ENCODE measurements at places on chromosomes 7 and 10.
A peak's percentile ranks its signal among the peaks of the same experiment; 100 is the strongest.

DNA sequence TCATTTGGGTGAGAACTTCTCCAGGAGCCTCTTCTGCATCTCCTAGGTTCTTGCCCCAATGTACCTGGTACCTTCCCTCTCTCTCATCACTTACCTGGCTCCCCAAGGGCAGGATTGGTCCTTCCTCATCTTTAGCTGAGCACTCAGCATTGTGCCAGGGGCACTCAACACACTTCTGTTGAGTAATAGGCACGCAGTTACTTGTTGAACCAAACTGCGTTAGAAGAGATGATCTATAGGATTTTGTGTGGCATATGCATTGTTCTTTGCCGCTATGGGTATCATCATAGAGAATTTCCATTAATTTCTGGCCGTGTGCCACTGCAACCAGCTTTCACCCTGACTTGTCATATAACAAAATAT lies 16.4 kb downstream of the TBXAS1 start:
- no peak overlapping the region for H3K27ac ChIP-seq
- no peak overlapping the region for H3K4me3 ChIP-seq
- no peaks in the 10 kb centered on the region for H3K27me3 ChIP-seq
- H3K36me3 ChIP-seq, result no peaks in the 10 kb centered on the region
- no peaks in the 10 kb centered on the region for H3K4me1 ChIP-seq
- DNase-seq, result no peak

GRCh38 chr7:122546496-122546895 lies 152.4 kb downstream of the RNF133 start:
- no peak overlapping the region for H3K4me3 ChIP-seq
- no peak for DNase-seq
- no peaks in the 10 kb centered on the region for H3K27me3 ChIP-seq
- H3K36me3 ChIP-seq, result no peaks in the 10 kb centered on the region

GRCh38 chr10:3097160-3097559 lies 29.8 kb downstream of the PFKP start:
- DNase-seq, result no peak
- peaks cover 4% of the 10 kb centered on the region for H3K36me3 ChIP-seq
- H3K27me3 ChIP-seq, result no peaks in the 10 kb centered on the region
- no peaks in the 10 kb centered on the region for H3K4me1 ChIP-seq
- no peak overlapping the region for H3K4me3 ChIP-seq

DNA sequence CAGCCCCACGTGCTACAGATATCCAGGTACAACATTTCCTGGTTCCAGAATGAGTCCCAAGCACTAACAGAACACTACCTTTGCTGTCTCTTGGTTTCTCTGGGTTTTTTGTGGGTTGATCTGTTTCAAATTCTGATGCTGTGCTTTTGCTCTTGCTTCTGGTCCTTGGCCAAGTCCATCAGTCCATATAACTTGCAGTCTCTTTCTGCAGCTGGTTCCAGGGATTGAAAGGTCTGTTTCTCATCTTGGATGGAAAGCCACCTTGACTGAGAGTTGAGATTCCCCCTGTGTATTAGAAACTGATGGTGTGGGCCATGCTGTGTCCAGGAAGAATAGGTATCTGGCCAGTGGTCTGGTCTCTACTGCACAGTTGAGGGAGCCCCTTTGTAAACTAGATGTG lies 171.1 kb downstream of the JCAD start:
- no peak for DNase-seq
- H3K27me3 ChIP-seq, result no peaks in the 10 kb centered on the region
- H3K4me1 ChIP-seq, result no peaks in the 10 kb centered on the region
- H3K4me3 ChIP-seq, result no peak overlapping the region
- no peaks in the 10 kb centered on the region for H3K36me3 ChIP-seq

GRCh38 chr10:20598590-20598989 lies 298.5 kb downstream of the NEBL start:
- no peaks in the 10 kb centered on the region for H3K36me3 ChIP-seq
- H3K4me3 ChIP-seq, result no peak overlapping the region
- H3K4me1 ChIP-seq, result peaks cover 13% of the 10 kb centered on the region
- no peak overlapping the region for H3K27ac ChIP-seq
- no peaks in the 10 kb centered on the region for H3K27me3 ChIP-seq

DNA sequence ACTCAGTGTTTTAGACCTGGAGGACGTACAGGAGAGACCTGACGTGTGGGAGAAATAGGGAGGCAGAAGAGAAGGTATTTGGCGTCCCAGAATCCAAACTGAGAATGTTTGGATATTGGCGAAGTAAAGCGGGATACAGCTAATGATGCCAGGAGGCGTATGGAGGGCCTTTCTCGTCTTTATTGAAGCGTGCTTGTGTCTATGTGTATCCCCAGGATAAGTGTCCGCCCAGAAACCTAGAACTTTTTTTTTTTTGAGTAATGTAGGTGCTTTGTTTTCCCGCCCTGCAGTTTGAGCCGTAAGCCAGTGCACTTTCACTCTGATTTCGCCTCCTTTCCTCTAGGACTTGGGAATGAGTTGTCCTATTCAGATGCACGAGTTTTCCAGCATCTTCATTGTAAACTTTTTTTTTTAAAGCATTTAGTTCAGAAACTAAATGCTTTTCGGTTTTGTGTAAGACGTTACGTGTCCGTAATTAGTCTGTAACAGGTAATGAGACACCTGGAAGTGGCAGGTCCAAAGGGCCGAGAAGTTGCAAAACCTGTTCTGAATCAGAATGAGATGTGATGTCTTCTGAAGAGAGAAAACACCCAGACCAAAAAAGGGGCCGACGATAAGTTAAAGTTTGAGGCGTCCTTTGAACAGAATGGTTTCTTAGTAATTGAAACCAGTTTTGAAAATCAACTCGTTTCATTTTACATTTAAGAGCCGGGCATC lies 746 bp downstream of the ARL5B start:
- peak overlapping the region; percentile 99 for H3K4me3 ChIP-seq
- H3K36me3 ChIP-seq, result no peaks in the 10 kb centered on the region
- H3K4me1 ChIP-seq, result no peaks in the 10 kb centered on the region
- no peak for DNase-seq
- peak overlapping the region; percentile 92 for H3K27ac ChIP-seq

- H3K4me1 ChIP-seq, result no peaks in the 10 kb centered on the region
- no peak overlapping the region for H3K4me3 ChIP-seq
- DNase-seq, result no peak
- no peak overlapping the region for H3K27ac ChIP-seq
- no peaks in the 10 kb centered on the region for H3K36me3 ChIP-seq
These were observed 309.8 kb downstream of the AHR start for GRCh38 chr7:17608114-17608833.

GRCh38 chr10:130485958-130486895 lies 350.0 kb downstream of the GLRX3 start:
- H3K4me3 ChIP-seq, result no peak overlapping the region
- peaks cover 4% of the 10 kb centered on the region for H3K4me1 ChIP-seq
- H3K27ac ChIP-seq, result no peak overlapping the region
- no peaks in the 10 kb centered on the region for H3K36me3 ChIP-seq
- no peaks in the 10 kb centered on the region for H3K27me3 ChIP-seq

DNA sequence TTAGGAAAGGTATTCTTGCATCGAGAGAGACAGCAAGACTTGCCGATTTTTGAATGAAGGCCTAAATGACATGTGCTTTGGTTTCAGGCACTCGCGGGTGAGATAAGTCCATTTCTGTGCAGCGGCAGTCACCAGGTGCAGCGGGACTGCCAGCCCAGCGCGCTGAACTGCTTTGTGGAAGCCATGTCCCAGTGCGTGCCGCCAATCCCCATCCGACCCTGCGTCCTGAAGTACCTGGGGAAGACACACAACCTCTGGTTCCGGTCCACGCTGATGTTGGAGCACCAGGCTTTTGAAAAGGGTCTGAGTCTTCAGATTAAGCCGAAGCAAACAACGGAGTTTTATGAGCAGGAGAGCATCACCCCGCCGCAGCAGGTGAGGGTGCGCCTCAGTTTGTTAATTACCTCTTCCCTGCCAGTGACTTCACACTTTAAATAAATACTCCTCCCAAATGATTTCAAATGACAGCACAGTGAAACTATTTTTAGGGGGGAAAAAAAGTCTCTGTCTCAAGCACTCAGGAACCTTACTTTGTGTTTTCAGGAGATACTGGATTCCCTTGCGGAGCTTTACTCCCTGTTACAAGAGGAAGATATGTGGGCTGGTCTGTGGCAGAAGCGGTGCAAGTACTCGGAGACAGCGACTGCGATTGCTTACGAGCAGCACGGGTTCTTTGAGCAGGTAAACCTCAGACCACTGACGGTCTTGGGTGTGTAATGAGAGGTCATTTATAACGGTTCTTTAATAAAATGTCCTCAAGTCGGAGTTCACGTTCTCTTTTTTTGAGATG lies 98.3 kb downstream of the TRRAP start:
- no peak overlapping the region for H3K4me3 ChIP-seq
- peaks cover 64% of the 10 kb centered on the region for H3K36me3 ChIP-seq
- no peaks in the 10 kb centered on the region for H3K27me3 ChIP-seq
- no peaks in the 10 kb centered on the region for H3K4me1 ChIP-seq
- no peak for DNase-seq

DNA sequence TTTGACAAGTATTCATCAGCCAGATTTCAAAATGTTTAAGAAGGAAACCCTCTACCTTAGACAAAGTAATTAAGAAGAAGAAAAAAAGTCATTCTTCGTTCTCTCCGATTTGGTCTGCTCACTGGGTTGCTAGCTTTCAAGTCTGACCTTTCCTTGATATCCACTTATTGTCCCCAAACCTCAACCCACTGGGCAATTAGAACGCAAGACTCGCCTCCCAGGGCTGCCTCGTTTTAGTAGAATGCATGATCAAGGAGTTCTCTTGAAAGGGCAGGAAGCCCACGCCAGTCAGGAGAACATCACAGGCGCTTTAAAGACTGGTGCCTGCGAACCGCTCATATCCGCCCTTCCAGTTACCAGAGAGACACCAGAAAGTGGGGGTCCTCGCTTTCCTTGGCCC lies 637.7 kb downstream of the PARD3 start:
- H3K36me3 ChIP-seq, result no peaks in the 10 kb centered on the region
- DNase-seq, result no peak
- no peak overlapping the region for H3K27ac ChIP-seq
- H3K4me3 ChIP-seq, result no peak overlapping the region
- H3K4me1 ChIP-seq, result peaks cover 18% of the 10 kb centered on the region
